ENCODE measurements at places on chromosomes 16 and 17.
A peak's percentile ranks its signal among the peaks of the same experiment; 100 is the strongest.

DNA sequence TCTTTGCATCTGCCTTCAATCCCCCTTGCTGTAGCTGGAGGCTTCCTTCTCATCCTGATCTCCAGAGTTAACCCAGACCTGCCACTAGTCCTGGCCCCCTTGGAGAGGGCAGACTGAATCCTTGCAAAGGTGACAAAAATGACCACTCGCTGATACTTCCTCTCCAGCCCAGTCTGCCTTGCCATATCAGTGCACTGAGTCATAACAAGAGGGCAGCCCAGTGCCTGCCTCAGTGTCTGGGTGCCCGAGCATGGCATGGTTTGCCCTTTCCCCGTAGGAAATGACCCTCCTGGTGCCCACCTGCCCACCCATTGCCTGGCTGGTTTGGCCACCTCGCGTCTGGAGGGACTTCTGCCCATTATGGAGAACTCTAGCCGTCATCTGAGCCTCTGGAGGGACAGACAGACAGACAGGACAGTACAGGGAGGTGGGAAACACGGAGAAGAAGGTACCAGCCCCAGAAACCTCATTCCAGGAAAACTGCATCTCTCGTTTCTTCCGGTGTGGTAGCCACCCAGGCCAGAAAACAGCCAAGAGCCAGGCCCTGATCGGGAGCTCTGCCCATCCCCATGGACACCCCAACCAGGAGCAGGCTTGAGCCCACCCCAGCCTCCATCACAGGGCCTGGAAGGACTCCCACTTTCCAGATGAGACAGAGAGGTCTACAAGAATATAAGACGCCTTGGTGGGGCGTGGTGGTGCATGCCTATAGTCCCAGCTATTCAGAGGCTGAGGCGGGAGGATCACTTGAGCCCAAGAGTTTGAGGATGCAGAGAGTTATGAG is 71.5 kb downstream of the SCNN1B start:
- peaks cover 27% of the 10 kb centered on the region for H3K4me1 ChIP-seq
- H3K27ac ChIP-seq, result no peak overlapping the region
- DNase-seq, result no peak
- H3K27me3 ChIP-seq, result no peaks in the 10 kb centered on the region

GRCh38 chr17:82647593-82648164 is 565 bp downstream of the WDR45B start:
- peak overlapping the region; percentile 80 for H3K27ac ChIP-seq
- no peaks in the 10 kb centered on the region for H3K27me3 ChIP-seq
- peak; percentile 23 for DNase-seq
- H3K4me3 ChIP-seq, result peak overlapping the region; percentile 79
- no peaks in the 10 kb centered on the region for H3K4me1 ChIP-seq

DNA sequence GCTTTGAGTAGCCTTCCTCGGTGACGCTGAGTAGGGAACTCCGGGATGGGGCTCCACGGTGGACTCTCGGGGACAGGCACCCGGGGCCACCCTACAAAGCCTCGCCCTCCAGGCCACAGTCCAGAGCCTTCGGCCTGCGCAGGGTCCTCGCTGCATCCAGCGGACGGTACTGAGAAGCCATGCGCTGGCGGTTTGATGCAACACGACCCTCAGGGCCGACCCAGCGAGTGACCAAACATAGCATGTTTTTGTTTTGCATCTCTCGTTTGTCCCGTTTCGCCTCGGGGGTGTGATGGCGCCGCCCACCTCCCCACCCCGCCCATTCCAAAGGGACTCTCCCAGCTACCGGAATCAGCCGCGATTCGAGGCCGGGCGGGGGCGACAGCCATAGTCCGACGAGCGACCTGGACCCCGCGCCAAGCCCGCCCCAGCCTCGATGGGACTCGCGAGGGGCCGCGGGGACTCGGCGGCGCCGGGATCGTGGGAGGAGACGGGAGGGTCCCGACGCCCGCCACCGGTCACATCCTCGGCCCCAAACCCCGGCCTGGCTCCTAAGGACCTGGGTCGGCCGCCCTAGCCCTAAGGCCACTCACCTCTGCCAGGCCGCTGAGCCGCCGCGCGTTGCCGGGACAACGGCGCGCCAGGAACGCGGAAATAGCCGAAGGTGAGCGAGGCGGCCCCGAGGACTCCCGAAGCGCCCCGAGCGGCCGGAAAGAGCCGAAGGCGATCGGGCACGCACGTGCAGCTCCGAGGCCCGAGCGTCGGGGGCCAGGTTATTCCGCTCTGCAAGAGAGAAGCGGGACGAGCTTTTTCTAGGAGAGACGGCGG is 1.6 kb downstream of the IFT140 start:
- H3K36me3 ChIP-seq, result 0 out of 2 replicates have a peak, but pooled peaks cover 4% of the 10 kb centered on the region
- peak overlapping the region; percentile 92 for H3K27ac ChIP-seq
- no peaks in the 10 kb centered on the region for H3K27me3 ChIP-seq
- H3K4me1 ChIP-seq, result peaks cover 19% of the 10 kb centered on the region
- DNase-seq, result peak; percentile 84

DNA sequence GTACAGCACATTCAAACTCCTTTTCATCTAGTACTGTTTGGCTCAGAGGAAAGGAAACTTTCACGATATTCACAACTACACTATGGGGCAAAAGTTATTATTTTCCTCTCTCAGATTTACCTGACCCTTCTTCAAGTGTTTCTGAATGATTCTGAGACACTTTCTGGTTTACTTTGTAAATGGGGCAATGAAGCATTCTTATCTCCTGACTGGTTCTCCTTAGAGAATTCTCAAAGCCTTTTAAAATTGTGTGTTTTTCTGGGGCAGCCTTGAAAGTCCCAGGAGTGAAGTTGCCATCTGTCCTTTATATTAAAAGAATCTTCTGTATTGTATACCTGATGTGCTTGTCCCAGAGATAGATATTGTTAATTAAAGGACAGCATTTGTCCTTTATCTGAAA is 264.9 kb downstream of the FTO start:
- no peaks in the 10 kb centered on the region for H3K36me3 ChIP-seq
- H3K4me1 ChIP-seq, result no peaks in the 10 kb centered on the region
- no peak overlapping the region for H3K27ac ChIP-seq
- H3K4me3 ChIP-seq, result no peak overlapping the region
- H3K27me3 ChIP-seq, result no peaks in the 10 kb centered on the region
- no peak for DNase-seq

DNA sequence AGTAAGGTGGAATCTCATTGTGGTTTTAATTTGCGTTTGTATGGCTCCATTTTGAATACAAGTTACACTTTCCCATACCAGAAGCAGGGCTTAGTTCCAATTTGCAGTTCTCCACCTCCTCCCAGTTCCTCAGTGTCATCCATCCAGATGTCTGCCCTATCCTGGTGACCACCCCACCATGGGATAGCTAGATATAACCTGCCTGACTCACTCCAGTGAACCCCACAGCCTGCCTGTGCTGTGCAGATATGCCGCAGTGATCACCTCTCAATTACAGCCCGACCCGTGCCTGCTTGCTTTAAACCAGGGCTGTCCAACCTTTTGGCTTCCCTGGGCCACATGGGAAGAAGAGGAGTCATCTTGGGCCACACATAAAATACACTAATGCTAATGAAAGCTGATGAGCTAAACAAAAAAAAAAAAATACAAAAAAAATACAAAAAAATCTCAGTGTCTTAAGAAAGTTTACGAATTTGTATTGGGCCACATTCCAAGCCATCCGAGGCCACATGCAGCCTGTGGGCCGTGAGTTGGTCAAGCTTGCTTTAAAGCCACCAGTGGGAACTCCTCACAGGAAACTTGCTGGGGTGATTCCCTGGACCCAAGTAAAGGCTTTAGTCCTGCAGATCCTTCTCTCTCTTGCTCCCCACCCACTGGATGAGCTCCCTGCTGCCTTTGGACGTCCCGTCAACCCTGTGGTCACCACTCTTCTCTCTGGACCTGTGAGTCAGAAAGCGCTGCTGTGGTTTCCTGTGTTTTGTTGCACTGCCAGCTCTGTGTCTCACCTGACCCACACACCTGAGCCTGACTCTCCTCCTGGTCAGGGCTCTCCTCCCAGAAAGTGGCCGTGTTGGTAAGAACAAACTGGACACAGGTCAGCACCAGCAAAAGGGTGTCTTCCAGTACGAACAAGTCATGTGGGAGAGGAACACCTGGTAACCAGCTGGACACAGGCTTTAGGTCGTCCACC is 83.0 kb downstream of the EMP2 start:
- no peaks in the 10 kb centered on the region for H3K4me1 ChIP-seq
- no peak overlapping the region for H3K4me3 ChIP-seq
- no peaks in the 10 kb centered on the region for H3K36me3 ChIP-seq

All from PC-9 (cell line).